ENCODE measurements at places on chromosomes 11 and 22.

DNA sequence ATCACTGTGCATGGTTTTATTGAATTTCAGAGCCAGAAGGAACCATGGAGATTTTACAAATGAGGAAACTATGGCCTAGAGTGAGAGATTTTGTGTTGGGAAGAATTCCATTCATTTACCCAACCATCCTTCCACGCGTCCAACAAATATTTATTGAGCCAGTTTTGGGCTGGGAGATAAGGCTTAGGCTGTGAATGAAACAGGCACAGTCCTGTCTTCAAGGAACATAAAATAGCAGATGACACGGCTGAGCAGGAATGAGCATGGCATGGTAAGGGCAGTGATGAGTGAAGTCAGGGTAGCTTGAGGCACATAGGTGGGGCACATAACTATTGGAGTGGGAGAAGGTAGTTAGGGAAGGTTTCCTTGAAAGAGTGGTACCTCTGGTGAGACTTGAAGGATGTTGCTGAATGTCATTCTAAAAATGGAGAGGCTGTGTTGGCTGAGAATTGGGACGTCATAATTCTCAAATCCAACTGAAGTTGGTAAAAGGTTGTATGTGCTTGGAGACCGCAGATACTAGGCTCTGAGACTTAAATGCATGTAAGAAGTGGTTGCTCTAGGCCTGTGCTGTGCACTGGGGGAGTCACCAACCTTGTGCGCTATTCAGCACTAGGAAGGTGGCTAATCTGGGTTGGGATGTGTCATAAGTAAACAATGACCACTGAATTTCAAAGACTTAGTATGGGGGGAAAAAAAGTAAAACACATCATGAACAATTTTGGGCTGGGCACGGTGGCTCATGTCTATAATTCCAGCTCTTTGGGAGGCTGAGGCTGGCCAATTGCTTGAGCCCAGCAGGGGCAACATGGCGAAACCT is 51.9 kb downstream of the TEAD1 start:
- no peak for DNase-seq

DNA sequence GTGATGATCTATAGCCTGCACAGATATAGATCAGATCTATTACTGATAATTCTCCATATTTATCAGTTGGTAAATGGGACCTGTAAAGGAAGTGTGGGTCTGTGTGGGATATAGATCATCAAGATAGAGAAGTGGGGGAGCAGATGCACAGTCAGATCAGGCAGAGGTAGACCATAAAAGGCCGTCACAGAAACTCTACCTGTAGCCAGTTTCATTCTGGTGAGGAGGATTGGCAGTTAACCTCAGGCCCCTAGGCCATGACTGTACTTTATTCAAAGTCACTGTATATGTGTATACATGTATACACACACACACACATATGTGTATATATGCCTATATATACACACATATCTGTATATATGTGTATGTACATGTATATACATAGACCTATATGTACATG is 69.1 kb downstream of the ADM start:
- DNase-seq, result no peak

DNA sequence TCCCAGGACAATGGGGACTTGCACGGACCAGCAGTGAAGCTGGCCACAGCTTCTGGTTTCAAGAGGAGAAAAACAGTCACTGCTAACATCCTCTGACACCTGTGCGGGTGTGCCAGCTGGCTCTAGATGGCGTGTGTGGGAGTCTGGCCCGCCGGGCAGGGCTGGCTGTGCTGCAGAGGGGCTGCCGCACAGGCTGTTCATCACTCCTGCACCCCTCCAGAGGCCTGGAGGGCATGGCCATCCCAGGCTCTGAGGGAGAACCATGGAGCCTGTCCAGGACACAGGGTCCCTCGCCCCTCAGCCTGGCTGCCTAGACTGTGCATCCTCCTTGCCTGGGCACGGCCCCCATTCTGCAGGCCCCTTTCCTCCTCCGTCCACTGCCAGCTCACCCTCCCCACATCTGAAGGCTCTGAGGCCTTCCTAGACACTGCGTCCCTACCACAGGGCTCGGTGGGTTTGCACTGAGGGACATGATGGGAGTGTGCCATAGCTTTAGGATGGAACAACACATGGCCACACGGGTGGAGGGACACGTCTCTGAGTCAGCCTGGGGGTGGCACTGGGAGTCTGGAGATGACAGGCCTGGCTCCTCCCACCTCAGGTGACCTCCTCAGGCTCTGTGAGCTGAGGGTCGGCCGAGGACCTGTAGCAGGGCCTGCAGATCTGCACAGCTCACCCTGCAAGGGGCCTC is 42.1 kb upstream of the GNB1L start:
- DNase-seq, result no peak

- no peak for DNase-seq
Observed at GRCh38 chr11:15175831-15176230, 61.1 kb downstream of the INSC start.

GRCh38 chr11:126194121-126194543 is 17.3 kb downstream of the RPUSD4 start:
- no peak for DNase-seq

GRCh38 chr22:29308791-29309262 is 2.4 kb downstream of the GAS2L1 start:
- no peak for DNase-seq

Data from caudate nucleus (tissue), 63 donors.